ENCODE measurements at places on chromosomes 16 and 17.

DNA sequence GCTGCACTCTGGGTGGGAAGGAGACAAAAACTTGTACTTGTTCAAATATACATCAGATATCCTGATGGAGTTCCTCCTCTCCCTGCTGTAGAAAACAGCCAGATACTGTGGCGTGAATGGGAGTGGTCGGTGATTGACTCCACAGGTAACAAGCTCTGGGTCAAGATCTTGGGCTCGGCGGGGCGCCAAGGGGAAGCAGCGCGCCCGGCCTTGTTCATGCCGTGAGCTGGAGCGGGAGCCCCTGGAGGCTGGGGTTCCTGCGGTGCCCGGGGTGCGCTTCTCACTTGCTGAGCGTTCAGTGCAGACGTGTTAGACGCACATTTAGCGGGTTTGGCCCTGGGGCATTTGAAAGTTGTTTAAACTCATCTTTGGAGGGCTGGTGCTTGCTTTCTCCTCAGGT lies 44.4 kb downstream of the BANP start:
- no peak for DNase-seq

DNA sequence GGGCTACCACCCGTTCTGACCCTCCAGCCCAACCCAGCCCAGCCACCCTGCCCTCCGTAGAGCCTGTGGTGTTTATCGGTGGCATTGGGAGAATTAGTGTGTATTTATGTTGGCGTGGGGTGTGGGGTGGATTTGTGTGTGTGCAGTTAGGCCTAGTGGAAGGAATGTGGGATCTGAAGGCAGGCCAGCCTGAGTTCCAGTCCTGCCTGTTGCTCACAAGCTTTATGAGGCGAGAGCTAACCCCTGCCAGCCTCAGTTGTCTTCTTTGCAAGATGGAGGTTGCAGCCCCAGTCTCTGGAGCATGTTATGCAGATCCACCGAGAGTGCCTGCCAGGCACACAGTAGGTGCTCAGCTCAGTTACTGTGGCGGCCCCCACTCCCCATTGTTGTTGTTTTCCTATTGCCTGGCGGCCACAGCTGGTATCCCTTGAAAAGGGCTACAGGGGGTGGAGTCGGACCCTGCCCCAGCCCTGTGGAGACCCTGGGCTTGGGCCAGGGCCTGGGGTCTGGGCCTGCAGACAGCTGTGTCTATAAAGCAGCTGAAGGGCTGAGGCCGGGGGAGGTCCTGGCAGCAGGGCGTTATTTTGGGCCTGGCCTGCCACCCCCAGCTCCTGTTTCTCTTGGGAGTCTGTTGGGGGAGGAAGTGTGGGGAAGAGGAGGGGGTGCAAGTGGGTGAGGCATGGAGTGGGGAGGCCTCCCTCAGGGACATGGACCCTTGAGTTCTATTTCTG lies 5.1 kb downstream of the ERBB2 start:
- DNase-seq: no peak

- DNase-seq: no peak
Measured at GRCh38 chr17:13851889-13852288, 217.4 kb upstream of the COX10 start.

- peak; percentile 49 for DNase-seq
Measured at GRCh38 chr16:30041841-30042240, 10.8 kb upstream of the TLCD3B start.

- DNase-seq: no peak
Measured at GRCh38 chr16:82638095-82638798, 11.5 kb downstream of the CDH13 start.

GRCh38 chr17:30805944-30806456 lies 18.5 kb downstream of the CRLF3 start:
- DNase-seq: no peak

DNA sequence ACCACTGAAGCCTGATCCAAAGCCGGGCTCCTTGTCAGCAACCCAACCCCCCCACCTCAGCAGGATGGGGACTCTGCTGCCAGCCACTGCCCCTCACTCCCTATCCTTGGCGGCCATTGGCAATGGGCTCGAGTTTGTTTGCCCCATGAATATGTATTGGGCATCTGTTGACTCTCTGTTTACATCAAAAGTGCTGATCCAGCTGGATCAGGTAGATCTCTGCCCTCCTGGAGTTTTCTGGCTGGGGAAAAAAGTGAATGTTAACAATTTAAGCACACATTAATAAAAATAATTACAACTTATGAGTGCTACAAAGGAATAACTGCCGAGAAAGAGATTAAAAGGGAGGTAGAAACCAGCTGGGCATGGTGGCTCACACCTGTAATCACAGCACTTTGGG lies 62.5 kb downstream of the ATP2C2 start:
- DNase-seq: no peak

- no peak for DNase-seq
Measured at GRCh38 chr17:80531400-80531799, 13.2 kb upstream of the RPTOR start.

- no peak for DNase-seq
Measured at GRCh38 chr17:21162394-21162775, 35.6 kb downstream of the DHRS7B start.

DNA sequence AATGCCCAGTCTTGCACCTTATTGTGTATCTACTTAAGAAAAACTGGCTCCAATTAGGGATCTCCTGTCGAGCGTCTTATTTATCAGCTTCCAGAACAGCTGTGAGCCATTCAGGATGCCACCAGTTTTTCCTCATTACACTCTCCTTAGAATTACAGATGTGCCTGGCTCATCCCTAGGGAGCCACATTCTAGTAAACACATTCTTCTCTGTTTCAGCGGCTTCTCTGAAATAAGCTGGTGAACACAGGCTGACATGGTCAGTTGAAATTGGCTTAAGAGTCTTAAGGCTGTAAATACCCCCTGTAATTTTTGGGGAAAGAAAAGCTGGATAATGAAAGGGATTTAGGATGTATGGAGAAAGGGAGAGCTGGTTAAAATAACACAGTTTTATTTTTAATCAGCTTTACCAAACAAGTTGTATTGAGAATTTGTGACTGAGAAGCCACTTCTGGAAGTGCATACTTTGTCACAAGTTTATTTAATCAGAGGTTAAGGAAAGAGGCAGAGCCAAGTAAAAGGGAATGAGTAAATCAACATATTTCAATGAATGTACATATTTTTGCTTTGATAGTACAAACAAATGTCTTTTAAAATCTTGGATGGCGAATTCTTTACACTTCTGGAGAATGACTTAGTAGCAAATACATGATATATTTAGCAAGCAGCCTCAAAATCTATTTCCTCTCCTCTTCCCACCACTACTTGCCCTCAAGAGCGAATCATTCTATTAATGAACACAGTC lies 562.0 kb upstream of the GOT2 start:
- DNase-seq: no peak

DNA sequence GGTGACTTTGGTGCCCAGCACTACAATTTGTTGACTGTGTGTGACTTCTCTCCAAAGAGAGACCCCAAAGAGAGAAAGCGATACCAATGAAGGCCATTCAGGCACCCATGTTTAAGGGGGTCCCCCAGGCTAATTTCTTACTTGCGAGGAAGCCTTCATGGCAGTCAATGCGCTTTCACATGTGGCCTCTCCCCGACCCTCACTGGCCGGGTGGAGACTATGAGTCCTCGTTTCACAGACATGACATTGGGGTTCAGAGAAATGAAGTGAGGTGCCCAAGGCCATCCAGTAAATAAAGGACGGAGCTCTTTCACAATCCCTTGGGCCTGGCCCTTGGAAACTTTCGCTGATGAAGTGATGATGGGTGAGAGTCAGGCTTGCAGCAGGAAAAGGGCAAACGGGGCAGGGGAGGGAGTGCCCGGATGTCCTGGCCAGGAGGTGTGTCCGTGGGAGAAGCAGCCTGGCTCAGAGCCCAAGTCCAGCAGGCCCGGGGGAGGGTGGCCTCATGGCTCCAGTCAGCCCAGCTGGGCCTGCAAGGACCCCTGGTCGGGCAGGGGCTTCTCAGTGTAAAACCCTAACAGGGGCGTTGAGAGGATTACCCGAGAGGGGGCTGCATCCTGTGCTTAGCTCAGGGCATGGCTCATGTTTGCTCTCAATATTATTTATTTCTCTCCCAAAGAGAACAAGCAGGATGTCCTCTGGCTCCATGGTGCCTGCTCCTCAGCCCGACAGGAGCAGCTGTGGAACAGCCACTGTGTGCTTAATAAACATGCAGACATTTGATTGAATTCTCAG lies 14.7 kb downstream of the TBX2 start:
- no peak for DNase-seq

- no peak for DNase-seq
Measured at GRCh38 chr17:41537990-41538389, 9.9 kb upstream of the KRT19 start.

- DNase-seq: no peak
Measured at GRCh38 chr16:4179020-4179419, 62.8 kb upstream of the ADCY9 start.

GRCh38 chr17:31417051-31417792 lies 25.7 kb downstream of the RAB11FIP4 start:
- no peak for DNase-seq

GRCh38 chr17:20223808-20224328 lies 214.7 kb downstream of the SPECC1 start:
- no peak for DNase-seq

- DNase-seq: peak; percentile 10
Measured at GRCh38 chr17:40068584-40068916, 5.8 kb downstream of the THRA start.

GRCh38 chr16:71792176-71792575 lies 16.5 kb downstream of the AP1G1 start:
- DNase-seq: no peak

- DNase-seq: peak; percentile 49
Measured at GRCh38 chr16:74107795-74108610, 188.6 kb upstream of the PSMD7 start.

GRCh38 chr16:27476240-27476639 lies 73.5 kb downstream of the GTF3C1 start:
- no peak for DNase-seq

DNA sequence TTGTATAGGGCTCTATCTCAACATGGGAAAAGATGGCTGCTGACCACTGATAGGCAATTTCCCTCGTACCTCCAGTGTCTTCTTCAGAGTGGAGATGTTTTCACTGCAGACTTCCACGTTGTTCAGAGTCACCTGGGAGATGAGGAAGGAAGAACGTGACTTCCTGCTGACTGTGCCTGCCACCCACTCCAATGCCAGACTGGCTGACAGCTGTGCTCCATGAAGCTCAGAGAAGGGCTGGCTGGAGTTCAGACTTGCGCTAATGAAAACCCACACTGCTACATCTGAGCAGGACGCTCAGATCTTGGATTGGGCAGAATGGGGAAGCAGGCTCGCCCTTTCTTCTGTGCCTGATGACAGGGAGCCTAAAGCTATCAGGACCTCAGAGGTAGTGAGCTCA lies 33.1 kb downstream of the COG4 start:
- DNase-seq: no peak

DNA sequence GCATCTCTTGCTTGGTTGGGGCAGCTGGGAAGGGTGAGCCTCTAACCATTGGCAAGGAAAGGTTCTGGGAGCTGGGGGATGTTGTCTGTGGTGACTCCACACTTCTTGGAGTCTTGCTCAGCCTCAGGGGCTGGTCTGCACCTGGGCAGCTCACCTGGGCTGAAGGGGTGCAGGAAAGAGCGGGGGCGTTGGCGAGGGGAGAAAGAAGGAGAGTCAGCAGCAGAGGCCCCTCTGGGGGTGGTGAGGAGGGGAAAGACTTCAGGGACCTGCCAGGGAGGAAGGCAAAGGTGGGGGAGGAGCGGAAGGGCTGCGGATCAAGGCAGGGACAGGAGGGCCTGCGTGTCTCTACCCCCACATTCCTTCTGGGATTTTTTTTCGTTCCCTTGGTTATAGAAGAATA lies 47.7 kb downstream of the CCDC42 start:
- DNase-seq: no peak
